ENCODE measurements at places on chromosomes 5 and 9.

GRCh38 chr9:94823710-94824109 lies 97.2 kb downstream of the AOPEP start:
- DNase-seq = no peak

DNA sequence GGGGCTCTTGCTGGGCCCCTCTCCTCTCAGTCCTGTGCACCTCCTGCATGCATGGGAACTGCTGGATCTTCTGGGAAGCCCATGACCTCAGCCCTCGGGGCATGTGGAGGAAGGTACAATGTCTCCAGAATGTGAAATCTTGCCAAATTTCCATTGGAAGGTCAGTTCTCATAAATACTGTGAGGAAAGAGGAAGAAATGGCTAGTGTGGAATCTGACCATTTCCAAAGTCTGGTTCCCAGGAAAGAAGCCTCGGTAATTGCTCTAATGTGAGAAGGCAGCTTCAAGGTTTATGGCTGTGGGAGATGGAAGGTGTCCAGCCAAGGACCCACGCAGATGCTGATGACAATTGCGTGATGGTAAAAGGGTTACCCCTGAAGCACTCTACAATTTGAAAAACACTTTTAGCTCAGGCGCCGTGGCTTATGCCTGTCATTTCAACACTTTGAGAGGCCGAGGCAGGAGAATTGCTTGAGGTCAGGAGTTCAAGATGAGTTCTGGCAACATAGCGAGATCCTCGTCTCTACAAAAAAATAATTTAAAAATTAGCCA lies 8.1 kb upstream of the IL17B start:
- no peak for DNase-seq

GRCh38 chr9:10443868-10444204 lies 169.0 kb downstream of the PTPRD start:
- DNase-seq = no peak

DNA sequence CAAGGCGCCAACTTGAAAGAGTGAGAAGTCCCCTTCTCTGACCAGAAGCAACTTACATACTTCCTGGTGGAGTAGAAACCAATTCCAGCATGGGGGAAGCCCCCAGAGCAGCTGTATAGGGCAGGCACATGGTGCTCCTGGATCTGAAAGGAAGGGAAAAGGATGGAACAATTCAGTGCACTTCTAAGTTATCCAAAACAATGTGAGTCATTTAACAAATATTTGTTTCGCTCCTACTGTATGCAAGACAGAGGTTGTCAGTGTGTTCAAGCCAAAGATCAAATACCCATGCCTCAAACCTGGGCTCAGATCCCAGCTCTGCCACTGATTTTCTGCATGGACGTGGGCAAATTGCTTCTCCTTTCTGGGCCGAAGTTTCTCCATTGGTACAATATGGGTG lies 67.1 kb downstream of the LHX2 start:
- no peak for DNase-seq

- DNase-seq = no peak
Observed at GRCh38 chr9:123860603-123861002, 69.3 kb downstream of the DENND1A start.

DNA sequence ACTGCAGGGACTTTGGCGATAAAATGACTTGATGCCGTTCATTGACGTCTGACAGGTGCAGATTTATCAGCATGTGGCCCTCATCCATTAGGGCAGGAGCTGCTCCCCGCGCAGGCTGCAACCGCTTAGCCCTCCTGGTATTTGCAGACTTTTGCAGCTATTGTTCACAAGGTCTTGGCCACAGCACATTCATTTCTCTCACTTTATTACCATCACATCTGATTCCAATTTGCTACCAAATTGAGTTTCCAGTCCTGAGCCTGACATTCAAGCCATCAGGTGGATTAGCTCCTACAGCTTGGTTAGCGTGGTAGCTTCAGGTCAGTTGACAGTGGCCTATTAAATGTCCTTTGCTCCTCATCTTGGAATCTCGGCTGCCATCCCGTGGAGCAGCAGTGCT lies 299.2 kb downstream of the CD180 start:
- DNase-seq = no peak

DNA sequence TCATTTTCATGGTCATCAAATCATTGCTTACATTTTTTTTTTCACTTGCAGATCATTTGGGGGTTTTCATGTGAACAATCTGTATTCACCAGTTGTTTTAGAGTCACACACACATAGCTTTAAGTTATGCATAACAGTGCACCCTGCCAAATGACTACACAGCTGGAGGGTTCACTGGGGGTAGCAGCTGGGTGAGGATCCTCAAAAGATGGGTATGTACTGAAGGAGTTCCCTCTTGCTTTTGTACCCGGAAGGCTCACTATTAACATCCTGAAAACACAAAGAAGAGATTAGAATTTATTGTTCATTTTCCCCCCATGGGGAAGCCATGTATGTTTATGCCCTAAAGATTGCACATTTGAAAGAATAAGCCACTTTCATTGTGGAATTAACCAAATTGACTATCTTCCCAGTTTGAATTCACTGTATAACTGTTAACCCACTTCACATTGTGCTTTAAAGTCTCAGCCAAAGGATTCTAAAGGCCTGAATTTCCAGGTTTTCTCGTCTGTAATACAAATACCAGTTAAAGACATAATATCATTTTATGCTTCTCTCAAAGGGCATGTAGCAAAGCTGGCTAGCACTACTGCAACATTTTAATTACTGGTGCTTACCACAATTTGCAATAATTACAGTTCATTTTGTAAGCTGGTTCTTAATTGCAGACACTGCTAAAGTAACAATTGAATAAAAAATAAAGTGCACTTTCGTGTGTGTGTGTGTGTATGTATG lies 466.4 kb upstream of the MEF2C start:
- no peak for DNase-seq

DNA sequence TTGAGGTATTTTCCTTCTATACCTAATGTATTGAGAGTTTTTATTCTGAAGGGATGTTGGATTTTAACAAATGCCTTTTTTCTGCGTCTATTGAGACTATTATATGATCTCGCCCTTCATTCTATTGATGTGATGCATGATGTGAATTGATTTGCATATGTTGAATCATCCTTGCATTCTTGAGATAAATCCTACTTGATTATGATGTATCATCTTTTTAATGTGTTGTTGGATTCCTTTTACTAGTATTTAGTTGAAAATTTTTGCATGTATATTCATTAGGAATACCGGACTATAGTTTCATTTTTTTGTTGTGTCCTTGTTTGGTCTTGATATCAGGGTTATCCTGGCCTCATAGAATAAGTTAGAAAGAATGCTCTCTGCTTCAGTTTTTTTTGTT lies 169.7 kb downstream of the NPR3 start:
- DNase-seq = no peak

- no peak for DNase-seq
Observed at GRCh38 chr9:92611621-92612285, 58.2 kb downstream of the IPPK start.

GRCh38 chr9:78565481-78565880 lies 268.6 kb downstream of the PSAT1 start:
- DNase-seq = no peak

GRCh38 chr5:68505917-68506860 lies 290.6 kb downstream of the PIK3R1 start:
- DNase-seq = no peak
